AG04450 (cell line): ENCODE measurements at places on chromosomes 6 and 20. TPM values are rescaled to one million over a fixed set of nuclear protein-coding genes. Genes with fewer than 3 reads are reported as not detected.

The PLN gene
- 0.10 and 0.14 TPM in 2 replicates for polyA plus RNA-seq

The PRL gene
- not detected in 2 replicates for polyA plus RNA-seq

The ACOT13 gene
- 43.8 and 50.3 TPM in 2 replicates for polyA plus RNA-seq

The TTLL9 gene
- not detected in 2 replicates for polyA plus RNA-seq

The CALHM5 gene
- polyA plus RNA-seq = 6.8 and 7.7 TPM in 2 replicates

The SYCP2L gene
- 0.22 and 0.38 TPM in 2 replicates for polyA plus RNA-seq

The DEFB124 gene
- not detected in 2 replicates for polyA plus RNA-seq

The ARMH2 gene
- not detected in 2 replicates for polyA plus RNA-seq

- DNase-seq = no peak
Observed at GRCh38 chr20:42399802-42400201, 781.6 kb upstream of the CHD6 start.

DNA sequence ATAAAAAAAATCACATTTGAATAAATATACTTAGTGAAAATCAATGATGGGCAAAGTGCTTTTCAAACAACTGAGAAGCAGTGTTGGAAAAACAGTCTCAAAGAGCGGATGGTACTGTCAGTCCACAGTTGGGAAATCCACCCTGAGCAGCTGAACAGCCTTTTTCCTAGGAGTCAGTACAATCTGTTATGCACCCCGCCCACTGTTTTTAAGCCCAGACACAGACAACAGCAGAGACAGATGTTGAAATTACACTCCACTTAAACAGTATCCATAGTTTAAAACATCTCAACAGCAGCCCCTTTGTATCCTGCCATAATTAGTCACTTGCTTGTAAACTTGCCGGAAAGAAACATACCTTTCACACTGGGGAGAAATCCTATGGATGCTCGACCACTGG is 372 bp downstream of the KIAA0408 start:
- no peak for DNase-seq

DNA sequence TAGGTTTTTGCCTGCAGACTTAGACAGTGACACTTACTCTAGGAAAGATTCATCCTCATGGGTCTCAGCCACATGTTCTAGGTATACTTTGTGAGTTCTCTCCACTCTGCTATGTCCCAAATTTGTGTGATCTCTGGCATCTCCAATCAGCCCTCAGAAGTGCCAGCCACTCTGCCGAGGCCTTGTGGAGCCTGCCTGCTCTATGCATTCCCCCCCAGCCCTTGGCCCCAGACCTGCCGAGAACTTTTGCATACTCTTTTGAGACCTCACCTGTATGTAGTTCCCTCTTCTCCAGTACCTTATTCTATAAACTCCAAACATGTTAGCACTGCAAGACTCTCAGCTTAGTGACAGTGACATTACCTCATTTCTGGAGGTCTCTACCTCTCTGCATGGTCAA is 2170.5 kb upstream of the DEFB115 start:
- DNase-seq = no peak

DNA sequence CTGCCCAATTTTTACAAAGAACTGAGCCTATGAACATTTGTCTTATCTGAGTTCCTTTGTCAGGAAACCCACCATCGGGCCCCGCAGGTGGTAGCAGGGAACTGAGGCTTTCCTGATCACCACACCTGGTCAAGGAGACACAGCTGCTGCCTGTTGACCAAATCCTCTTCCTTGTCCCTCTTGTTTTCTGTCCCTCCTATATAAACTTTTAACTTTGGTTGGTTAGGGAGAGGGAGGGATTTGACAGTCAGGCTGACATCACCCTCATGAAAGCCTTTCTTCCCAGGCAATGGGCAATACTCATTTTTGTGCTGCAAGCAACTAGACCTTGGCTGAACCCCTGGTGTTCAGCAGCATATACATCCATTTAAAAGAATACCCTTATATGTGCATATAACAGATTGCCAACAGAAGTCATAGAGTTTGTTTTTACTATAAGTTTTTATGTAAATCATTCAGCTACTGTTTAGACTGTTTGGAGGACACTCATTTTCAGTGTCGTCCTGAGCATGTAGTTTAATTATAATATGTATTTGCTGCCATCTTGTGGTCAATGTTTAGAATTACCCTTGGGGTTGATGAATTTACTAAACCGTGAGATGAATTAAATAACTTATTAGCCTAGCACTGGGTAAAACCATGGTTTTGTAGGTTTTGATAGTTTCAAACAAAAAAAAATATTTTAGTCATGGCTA is 17.0 kb downstream of the CRISP1 start:
- DNase-seq = peak; percentile 18

DNA sequence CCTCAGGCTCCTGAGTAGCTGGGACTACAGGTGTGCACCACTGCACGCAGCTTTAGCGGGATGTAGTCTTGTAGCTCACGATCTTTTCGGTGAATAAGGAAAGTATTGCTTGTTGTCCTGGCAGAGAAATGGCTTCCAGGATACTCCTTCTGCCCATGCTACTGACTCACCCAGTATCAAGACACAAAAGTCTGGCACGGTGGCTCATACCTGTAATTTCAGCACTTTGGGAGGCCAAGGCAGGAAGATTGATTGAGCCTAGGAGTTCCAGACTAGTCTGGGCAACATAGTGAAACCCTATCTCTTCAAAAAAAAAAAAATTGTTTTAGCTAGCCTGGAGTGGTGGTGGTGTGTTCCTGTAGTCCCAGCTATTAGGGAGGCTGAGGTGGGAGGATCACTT is 40.9 kb upstream of the B4GALT5 start:
- no peak for DNase-seq

DNA sequence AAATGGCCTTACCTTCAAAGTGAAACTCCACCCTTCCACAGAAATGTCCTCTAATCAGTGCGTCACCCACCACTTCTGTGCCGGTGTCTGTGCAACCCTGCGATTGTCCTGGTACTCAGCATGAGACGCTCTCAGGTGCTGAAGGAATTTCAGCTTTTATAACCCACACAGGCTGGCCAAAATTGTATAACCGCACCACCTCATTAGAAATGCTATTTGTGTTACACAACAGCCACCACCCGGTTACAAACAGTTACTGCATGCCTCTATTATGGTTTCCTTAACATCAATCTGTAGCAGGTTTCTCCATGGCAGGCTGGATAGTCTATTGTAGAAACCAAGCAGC is 51.5 kb downstream of the SLC23A2 start:
- no peak for DNase-seq

DNA sequence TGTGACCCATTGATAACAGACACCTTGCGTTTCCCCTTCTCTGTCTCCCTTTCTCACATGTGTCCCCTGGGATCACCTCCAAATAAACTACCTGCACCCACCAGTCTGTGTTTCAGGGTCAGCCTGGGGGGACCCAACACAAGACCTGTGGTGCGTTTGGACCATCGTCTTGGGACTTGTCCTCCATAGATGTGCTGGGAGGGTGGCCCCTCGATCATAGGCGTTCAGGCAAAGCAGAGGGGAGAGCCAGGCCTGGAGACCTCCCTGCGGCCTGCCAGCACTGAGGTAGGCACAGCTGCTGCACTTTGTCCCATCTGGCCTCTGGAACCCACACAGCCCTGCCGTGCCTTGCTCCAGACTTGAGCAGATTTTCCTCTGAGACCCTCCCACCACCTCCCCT is 18.1 kb downstream of the CST9 start:
- no peak for DNase-seq

- DNase-seq = no peak
Observed at GRCh38 chr6:13488015-13488895, 855 bp upstream of the GFOD1 start.

GRCh38 chr20:8787090-8787489 is 281.8 kb upstream of the PLCB4 start:
- DNase-seq = no peak

DNA sequence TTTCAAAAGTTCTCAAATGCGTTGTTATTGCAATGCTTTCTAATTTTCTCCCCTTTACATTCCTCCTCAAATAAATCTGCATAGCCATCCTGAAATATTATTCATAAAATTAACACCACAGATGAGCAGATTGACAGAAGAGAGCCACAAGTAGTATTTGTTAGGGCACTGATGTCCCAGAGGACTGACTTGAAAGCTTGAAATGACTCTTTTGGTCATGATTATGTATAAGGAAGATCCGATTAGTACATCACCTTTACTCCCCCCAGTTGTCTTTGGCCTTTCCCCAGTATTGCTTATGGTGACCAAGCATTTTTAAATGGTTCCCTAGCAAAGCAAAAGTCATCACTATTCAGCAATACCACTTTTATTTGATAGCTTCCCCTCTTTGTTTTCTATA is 187.6 kb downstream of the ADAT2 start:
- DNase-seq = no peak

DNA sequence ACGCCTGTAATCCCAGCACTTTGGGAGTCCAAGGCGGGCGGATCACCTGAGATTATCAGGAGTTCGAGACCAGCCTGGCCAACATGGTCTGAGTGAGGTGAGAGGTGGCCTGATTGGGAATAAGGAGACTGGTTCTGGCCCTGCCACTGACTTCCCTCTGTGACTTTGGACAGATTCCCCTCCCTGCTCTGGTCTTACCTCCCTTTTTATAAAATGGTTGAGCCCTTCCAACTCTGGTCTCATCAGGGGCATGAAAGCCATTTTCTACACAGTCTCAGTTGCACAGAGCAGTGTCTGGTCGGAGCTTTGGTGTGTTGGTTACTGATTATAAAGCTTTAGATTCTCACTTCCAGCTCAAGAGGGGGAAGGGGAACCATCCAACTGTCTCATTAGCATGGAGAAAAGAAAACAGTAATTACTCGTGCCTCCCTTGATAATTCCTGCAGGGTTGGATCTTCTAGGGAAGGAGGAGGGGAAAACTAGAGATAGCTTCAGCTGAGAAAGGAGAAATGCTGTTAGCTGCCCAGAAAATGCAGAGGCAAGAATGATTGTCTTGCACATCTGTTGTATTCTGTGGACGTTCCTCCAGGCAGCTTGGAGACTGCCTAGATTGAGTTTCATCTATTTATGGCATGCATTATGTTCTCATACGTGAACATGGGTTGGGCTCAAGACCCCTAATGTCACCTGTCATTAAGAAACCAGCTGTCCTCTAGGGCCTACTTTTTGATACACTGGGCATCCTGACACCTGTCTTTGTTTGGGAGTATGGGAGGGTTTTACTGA is 30.4 kb downstream of the RALY start:
- DNase-seq = no peak

DNA sequence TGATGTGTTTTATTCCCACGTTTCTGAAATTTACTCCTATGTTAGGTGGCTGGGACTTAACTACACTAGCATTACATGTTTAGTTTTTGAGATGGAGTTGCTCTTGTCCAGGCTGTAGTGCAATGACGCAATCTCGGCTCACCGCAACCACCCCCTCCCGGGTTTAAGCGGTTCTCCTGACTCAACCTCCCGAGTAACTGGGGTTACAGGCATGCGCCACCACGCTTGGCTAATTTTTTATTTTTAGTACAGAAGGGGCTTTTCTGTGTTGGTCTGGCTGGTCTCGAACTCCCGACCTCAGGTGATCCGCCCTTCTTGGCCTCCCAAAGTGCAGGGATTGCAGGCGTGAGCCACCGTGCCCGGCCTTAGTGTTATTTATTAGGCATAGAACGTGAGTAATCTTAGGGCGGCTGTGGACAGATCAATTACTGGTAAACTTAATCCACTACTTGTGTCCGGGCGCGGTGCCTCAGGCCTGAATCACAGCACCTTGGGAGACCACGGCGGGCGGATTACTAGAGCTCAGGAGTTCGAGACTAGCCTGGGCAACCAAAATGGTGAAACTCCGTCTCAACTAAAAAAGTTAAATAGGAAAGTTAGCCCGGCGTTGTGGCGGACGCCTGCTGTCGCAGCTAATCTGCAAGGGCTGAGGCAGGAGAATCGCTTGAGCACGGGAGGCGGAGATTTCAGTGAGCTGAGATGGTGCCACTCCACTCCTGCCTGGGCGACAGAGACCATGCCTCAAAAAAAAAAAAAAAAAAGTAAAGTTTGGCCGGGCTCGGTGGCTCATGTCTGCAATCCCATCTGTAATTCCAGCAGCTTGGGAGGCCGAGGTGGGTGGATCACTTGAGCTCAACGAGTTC is 123.7 kb upstream of the BTN3A2 start:
- no peak for DNase-seq

- no peak for DNase-seq
Observed at GRCh38 chr6:21531393-21531792, 62.2 kb upstream of the SOX4 start.

GRCh38 chr6:141729146-141729545 is 403.6 kb upstream of the GJE1 start:
- no peak for DNase-seq

GRCh38 chr6:50288881-50289280 is 239.2 kb upstream of the DEFB112 start:
- no peak for DNase-seq

- DNase-seq = no peak
Observed at GRCh38 chr6:37809197-37809543, 10.4 kb upstream of the ZFAND3 start.

- DNase-seq = no peak
Observed at GRCh38 chr20:59145924-59146779, 17.5 kb upstream of the ZNF831 start.
